HepG2 (cell line): ENCODE measurements at places on chromosomes 1 and 21.

GRCh38 chr1:43256675-43257570 lies 12.9 kb upstream of the TMEM125 start:
- H3K4me1 ChIP-seq = peaks cover 8% of the 10 kb centered on the region; the same call in 1 of the 2 replicates
- no peak for DNase-seq
- no peak overlapping the region for H3K27ac ChIP-seq
- H3K27me3 ChIP-seq = peaks cover 9% of the 10 kb centered on the region; the same call in 1 of the 3 replicates
- no peak overlapping the region for H3K4me3 ChIP-seq
- no peaks in the 10 kb centered on the region for H3K36me3 ChIP-seq

DNA sequence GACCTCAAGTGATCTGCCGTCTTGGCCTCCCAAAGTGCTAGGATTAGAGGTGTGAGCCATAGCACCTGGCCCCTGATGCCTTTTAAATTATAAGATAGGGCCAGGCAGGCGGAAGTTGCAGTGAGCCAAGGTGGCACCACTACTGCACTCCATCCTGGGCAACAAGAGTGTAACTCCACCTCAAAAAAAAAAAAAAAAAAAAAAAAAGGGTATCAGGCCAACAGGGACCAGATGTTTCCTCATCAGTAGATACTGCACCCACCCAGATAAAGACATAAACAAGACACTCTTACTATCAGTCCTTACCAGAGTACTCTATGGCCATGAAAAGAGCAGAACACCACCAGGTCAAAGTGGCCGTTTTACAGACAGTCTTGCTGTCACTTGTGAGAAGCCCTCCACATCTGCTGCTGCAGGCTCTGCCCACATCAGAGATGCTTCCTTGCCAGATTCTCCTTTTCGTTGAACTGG lies 3.3 kb downstream of the C21orf58 start:
- H3K4me1 ChIP-seq = peaks cover 37% of the 10 kb centered on the region
- H3K27me3 ChIP-seq = no peaks in the 10 kb centered on the region; the same call in 2 of the 3 replicates
- DNase-seq = no peak
- no peak overlapping the region for H3K27ac ChIP-seq

DNA sequence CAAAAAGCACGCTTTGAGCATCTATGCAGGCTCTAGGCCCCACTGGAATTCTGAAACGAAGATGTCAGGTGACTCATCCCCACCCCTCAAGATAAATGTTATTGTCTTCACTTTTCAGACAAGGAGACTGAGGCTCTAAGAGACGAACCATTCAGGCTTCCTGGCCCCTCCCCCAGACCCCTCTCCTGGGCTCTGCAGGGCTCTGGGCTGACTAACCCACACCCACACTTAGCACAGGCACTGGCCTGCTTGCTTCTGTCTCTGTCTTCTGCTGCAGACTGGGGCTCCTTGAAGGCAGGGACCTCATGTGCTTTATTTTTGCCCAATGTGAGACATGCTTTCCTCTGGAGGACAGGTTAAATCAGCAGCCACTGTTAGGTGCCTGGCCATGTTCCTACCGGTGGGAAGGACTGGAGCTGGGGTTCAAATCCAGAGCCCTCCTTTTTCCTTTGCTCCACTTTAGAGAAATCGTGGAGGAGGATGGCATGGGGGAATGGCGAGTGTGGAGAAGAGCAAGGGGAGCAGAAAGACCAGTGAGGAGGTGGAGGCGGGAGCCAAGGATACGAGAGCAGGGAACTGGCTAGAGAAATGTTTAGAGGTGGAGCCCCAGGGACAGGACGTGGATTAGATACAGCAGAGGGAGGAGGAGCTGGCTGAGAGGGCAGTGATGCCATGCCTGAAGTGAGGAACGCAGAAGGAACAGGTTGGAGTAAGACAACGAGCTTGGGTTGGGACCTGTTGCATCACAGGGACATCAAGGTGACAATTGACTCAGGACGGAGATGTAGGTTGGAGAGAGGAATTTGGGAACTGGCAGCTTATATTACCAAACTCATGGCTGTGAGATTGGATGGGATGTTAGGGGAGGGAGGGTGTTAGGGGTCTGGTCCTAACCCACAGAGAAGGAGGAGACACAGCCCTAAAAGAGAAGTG lies 1.7 kb downstream of the TMEM125 start:
- peaks cover 73% of the 10 kb centered on the region for H3K4me1 ChIP-seq
- no peak overlapping the region for H3K4me3 ChIP-seq
- no peak overlapping the region for H3K27ac ChIP-seq
- peaks cover 3% of the 10 kb centered on the region; the same call in 1 of the 3 replicates for H3K27me3 ChIP-seq

DNA sequence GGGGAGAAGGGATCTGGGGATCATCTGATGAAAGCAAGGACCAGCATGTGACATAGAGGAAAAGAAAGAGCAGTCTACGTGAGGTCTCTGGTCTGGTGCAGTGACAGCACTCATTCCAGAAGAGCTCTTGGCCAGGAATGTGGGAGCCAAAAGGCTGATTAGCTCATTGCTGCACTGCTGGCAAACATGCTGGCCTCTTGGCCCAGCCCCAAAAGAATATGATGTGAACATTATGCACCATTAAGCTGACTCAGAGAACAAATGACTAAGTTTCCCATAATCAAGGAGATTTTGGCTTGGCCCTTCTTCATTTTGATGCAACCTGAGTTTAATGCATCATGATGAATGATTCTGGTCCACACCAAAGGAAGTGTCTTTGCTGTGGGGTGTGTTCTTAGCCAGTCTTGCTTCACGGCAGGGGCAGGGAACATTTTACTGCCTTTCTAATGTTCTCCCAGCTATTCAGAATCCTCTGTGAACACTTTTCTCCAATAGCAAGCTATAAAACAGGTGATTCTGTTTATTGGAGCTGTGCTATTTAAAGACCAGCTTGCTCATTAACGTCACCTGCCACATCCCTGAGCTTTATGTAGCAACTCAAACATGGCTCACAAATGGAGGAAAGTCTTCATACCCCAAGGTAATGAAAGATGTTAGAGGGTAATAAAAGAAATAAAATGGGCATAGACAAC lies 55.1 kb downstream of the PCBP3 start:
- no peaks in the 10 kb centered on the region; the same call in 1 of the 2 replicates for H3K27me3 ChIP-seq
- H3K4me3 ChIP-seq = no peak overlapping the region
- no peaks in the 10 kb centered on the region for H3K4me1 ChIP-seq
- no peak for DNase-seq
- H3K27ac ChIP-seq = no peak overlapping the region

DNA sequence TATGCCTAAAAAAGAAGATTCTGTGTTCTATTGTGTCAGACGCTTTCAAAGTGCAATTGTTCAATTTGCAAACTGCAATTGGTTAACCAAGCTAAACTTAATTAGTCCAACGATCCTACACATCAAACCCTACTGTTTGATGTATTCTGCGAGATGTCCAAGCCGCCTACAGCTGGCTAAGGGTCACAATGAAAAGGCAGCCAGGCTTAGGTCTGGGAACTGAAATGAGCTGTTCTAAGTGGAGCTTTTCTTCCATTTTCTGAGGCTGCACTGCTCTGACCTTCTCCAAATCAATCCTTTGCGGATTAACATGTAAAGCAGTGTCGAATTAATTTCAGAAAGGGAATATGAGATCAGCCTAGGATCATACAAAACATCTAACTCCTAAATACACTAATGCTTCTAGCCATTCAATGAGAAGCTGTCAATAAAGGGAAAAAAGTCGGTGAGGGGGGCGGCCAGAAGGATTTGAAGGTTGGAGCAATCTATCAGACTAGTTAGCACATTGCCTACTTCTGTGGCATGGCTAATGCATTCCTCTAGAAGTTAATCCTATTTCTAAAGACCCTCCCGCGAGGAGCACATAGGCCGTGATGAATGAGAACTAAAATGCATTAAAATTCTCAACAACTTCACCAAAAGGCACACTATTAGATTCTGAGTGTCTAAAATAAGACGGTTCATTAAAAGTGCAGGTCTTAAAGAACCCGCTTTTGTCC lies 119.0 kb downstream of the SIM2 start:
- no peak overlapping the region for H3K27ac ChIP-seq
- no peak overlapping the region for H3K4me3 ChIP-seq
- no peaks in the 10 kb centered on the region for H3K36me3 ChIP-seq
- no peaks in the 10 kb centered on the region for H3K4me1 ChIP-seq
- no peaks in the 10 kb centered on the region for H3K27me3 ChIP-seq

DNA sequence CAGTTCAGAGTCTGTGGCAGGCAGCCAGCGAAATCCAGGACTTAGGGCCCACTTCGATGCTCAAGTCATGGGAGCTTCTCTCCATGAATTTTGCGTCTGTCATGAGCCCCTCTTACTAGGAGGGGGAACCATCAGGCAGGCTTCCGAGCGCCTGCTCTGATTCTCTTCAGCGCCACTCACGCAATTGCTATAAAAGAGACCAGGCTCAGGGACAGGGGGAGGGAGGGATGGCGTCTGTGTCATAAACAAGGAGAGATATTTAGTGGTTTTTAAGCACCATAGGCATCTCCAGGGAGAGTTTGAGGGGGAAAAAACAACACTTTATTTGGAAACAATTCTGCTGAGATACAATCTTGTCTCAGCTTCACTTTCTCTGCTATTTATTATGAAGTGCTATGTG lies 60.6 kb downstream of the NAV1 start:
- H3K27ac ChIP-seq = no peak overlapping the region
- no peak for DNase-seq
- peaks cover 2% of the 10 kb centered on the region; the same call in 1 of the 2 replicates for H3K27me3 ChIP-seq
- H3K36me3 ChIP-seq = no peaks in the 10 kb centered on the region
- H3K4me1 ChIP-seq = no peaks in the 10 kb centered on the region
- H3K4me3 ChIP-seq = no peak overlapping the region

GRCh38 chr1:221439747-221440501 lies 302.0 kb downstream of the DUSP10 start:
- no peak overlapping the region for H3K27ac ChIP-seq
- H3K36me3 ChIP-seq = no peaks in the 10 kb centered on the region

- H3K27me3 ChIP-seq = no peaks in the 10 kb centered on the region
- no peaks in the 10 kb centered on the region for H3K36me3 ChIP-seq
- no peak overlapping the region for H3K4me3 ChIP-seq
- no peaks in the 10 kb centered on the region for H3K4me1 ChIP-seq
- DNase-seq = no peak
These were observed 95.9 kb downstream of the LMO4 start for GRCh38 chr1:87424541-87424940.

DNA sequence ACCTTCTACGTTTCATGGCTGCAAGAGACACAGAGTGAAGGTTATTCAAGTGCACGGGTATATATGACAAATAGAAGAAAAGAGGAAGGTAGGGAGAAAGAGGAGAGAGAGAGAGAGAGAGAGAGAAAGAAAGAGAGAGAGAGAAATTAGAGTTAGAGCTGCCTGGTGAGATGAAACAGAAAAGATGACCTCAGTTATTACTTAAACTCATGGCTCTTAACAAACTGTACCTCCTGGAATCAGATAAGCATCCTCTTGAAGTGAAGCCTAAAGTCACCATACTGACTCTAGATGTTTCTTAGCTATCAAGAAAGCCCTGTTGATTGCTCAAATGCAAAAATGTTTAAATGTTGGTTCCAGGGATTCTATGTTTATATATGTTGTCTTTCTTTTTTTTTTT lies 597.7 kb upstream of the ZP4 start:
- no peak overlapping the region for H3K4me3 ChIP-seq
- H3K4me1 ChIP-seq = no peaks in the 10 kb centered on the region
- DNase-seq = no peak
- H3K36me3 ChIP-seq = no peaks in the 10 kb centered on the region
